ENCODE measurements at places on chromosomes 12 and 14.

DNA sequence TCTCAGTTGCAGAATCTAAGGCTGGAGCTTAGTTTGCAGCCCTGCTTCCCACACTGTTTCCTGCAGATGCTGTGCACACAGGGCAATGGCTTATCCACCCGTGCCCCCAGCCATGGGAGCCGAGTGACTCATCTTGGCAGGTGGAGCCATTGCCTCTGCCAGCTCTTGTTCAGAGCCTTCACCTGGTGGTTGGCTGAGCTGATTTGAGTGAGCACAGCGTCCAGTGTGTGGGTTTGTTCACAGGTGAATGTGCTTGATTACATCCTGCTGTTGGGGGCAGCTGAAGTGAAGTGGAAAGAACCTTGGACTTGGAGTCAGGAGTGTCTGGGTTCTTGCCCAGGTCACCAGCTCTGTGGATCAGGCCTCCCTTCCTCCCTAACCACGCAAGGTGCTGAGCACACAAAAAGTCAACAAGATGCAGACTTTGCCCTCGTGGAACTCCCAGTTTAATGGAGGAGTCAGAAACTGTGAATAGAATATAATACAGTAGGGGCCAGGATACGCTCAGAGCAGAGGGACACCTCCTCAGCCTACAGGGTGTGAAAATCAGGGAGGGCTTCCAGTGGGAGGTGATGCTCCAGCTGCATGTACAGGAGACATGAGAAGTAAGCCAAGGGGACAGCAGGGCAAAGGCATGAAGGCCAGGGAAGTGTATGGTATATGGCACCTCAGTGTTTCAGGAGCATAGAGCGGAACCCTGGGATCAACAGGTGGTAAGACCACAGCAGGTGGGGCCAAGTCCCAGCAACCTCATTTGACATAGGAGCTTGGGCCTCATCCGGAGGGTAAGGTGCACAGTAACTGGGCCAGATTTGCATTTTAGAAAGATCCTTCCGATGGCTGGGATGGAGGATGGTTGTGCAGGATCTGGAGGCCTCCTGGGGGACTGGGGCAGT, 22.8 kb downstream of the JDP2 start:
- no peak for DNase-seq

DNA sequence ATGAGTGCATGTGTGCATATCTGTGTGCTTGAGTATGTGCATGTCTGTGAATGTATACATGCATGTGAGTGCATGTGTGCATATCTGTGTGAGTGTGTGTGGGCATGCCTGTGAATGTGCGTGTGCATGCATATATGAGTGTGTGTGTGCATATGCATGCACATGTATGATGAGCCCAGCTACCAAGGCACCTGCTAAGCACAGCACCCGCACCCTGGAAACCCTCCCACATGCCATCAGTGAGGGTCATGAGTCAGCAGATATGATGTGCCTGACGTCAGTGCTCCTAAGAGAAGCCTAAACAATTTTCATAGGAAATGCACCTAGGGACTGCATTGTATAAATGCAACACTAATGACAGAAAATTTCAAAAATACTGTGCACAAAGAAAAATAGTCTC, 151.1 kb downstream of the KIF26A start:
- DNase-seq: no peak

- no peak for DNase-seq
Measured at GRCh38 chr12:46065412-46066166, 75.2 kb upstream of the SCAF11 start.

- DNase-seq: no peak
Measured at GRCh38 chr14:64704743-64705380, 638 bp downstream of the PLEKHG3 start.

- DNase-seq: no peak
Measured at GRCh38 chr12:53102883-53103807, at the start of gene SOAT2. Gene SOAT2 (plus strand): TSS chr12:53103486. CDS start chr12:53103578, 92 bp downstream.

DNA sequence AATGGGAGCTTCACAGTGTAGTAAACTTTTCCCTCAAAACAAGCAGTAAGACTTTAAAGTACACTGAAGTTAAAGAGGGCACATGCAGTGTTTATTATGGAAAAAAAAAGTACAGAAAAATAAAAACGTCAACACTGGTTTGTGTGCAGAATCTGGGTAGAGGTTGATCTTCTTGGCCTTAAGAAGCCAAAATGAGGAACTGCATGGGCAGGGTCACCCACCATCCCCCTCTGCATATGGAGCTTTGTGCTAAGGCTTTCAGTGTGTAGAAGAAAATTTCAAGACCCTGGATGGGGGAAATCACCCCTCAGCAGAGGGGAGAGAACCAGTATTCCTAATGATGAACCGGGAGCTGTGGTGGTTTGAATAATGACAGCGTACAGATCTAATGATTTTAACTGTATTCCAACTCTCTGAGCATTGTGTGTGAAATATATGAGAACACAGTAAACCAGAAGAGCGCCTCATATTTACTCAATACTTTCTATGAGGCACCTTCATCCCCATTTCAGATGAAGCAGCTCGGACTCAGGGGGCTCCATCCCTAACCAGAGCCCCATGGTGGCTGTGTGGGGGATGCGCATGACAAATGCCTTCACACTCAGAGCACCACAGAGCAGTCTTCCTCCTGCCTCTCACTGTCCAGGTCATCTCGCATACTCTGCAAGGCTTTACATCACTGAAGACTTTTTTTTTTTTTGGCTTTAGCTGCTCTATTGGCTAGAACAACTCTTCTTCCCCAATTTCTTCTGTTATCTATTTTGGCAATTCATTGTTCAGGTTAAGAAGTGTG, 33.4 kb downstream of the ACADS start:
- no peak for DNase-seq

GRCh38 chr14:95896498-95897135, 20.0 kb downstream of the TUNAR start:
- no peak for DNase-seq

GRCh38 chr12:78146365-78146772, 315.7 kb downstream of the NAV3 start:
- no peak for DNase-seq

DNA sequence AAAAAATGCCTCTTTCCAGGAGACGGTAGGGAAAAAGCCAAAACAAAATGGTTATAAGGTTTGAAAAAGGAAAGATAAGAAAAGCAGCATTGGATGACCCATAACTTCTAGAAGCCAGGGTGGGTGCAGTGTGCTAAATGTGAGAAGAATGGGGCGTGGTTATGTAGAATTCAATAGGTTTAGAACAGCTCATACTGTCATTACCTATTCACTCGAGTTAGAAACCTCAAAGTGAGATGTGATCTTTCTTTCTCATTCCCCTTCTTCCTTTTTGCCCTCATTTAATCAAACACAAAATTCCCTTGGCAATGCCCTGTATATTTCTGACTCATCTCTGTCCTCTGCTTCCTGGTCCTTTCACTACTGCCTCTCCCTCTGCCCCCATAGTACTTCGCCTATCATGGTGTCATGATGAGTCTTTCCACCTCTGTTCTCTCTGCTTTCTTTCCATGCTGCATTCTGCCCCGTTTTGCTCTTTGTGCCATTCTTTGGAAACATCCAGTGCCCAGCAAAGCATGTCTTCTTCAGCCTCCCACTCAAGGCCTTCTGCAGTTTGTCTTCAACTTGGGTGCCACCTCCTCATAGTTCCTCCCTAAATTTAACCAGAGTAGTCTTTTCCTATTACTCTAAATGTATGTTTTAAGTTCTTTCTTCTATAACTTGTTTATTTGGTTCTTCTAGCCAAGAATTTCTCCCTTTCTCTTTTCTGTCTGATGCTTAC, 496.3 kb downstream of the NRXN3 start:
- DNase-seq: no peak

DNA sequence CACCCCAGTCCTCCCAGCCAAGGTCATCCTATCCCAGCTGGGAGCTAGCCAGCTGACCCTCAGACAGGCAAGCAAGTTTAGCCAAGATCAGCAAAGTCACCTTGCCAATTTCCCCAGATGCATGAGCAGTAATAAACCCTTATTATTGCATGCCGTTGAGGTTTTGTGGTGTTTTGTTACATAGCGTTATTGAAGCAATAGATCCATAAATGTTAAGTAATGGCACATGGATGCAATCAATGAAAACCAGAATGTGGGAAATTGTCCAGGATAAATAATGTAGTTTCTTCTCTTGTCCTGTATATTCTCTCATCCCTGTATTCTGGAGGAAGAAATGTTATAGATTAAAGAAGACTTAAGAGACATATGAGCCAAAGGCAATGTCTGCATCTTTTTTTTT, 18.0 kb upstream of the TMEM260 start:
- no peak for DNase-seq

DNA sequence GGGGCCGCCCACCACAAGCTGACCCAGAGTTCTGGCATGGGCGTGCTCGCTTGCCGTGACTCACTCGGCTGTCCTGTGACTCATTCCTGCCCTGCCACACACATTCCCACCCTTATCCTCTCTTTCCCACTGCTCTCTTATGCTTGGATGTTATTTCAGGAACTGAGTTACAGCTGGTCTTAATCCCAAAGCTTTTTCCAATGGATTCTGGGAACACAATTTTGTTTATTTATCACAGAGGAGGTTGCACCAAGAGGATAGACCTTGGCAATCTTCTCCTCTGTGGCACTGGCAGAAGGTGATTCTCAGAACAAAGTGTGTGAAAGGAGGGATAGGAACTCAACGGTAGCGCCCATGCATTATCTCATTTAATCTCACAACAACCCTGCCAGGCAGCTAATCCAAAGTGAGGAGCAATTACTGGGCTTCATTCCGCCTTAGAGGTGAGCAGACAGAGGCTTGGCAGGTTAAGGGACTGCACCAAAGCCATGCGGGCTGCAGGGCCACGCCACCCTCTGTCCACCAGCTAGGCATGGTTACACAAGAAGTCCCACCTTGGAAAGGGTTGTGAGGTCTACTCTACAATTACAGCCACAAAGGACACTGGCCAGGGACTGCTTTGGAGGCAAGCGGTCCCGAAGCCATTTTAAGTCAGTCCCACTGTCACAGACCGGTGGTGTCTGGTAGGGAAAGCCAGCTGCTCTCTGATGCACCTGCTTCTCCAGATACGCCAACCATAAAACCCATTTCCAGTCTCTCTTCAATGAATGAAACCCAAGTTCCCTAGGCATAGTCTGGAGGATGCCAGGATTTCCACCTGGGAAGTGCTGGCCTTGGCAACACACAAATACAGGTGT, 32.9 kb downstream of the SYNE3 start:
- no peak for DNase-seq

DNA sequence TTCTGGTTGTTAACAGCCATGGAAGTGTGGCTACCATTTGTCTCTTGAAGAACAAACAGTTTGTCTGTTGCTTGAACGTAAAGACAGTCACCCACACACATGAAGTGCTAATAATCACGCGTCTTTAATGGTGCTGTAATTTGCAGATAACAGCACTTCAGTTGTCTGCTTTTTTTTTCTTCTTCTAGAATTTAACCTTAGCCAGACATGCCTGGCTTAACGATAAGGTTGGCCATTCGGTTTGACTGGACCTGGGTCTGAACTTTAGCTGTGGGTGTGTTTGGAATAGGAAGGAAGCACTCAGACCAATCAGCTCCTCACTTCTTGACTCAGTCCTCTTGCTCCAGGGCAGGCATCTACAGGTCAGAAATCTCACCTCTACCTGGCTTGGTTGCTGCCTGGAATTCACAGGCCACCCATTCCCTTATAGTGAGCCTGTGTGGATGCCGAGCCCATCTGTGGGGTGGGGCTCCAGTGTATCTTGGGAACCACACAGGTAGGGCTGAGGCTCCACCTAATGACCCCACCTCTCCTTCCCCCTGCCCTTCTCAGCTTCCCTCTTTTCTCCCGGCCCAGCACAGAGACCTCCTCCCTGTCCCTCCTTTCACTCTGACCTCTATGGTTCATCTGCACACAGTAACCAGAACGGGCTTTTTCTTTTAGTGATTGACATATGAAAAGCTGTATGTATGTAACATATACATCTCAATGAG, 246.4 kb upstream of the PWP1 start:
- DNase-seq: no peak

GRCh38 chr14:76313852-76314251, 62.1 kb upstream of the ESRRB start:
- DNase-seq: no peak

- DNase-seq: no peak
Measured at GRCh38 chr12:94586589-94587259, 63.6 kb downstream of the TMCC3 start.

- DNase-seq: no peak
Measured at GRCh38 chr14:54711312-54711711, 144.4 kb downstream of the SAMD4A start.

DNA sequence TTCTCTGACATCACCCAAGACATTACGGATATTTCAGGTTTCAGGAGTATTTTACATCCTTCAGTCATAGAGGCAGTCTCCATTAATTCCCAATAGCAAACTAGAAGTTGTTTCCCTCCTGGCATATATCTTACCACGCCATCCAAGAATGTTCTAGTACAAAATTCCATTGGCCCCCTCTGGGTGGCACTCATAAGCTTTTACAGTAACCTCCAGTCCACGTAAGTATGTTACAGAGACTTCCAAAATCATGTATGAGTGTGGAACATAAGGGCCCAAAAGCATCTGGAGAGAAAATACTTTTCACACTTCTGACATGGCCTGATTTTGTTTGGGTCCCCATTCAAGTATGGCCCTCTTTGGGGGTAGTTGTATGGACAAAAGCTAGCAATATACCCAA, 58.1 kb upstream of the DHRS4 start:
- no peak for DNase-seq

- DNase-seq: no peak
Measured at GRCh38 chr12:76555231-76555767, 4.3 kb downstream of the OSBPL8 start.

- DNase-seq: no peak
Measured at GRCh38 chr12:30888241-30888640, 38.3 kb upstream of the TSPAN11 start.

- DNase-seq: no peak
Measured at GRCh38 chr14:89033756-89034155, 209.3 kb downstream of the TTC8 start.

DNA sequence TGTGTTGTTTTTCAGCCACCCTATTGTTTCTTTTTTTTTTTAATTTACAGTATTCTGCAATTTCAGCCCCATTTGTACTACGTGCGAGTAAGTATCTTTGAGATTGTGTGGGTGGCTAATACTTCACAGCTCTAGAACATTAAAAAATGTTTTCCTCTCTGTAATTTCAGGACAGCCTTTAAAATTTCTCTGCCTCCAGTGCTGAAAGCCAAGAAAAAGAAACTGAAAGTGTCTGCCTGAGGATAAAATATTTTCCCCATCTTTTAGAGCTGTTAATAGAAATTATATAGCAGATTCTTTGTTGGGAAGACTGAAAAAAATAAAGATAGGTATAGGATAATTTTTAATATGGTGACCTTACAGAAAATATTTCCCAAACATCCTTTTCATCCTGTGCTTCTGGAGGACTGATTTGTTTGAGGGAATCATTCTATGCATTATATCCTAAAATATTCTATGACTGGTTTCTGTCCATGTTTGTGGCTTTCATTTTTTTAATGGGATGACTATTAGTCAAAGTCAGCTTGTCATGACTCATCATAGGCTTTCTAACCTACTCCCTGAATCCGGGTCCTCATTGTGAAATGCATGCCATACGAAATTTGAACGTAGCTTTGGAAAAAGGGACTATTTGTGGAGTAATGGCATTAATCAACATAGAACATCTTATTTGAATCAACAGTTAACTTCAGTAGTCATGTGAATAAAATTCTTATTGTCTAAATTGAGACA, 10.8 kb upstream of the TCTN2 start:
- no peak for DNase-seq

All from effector memory CD4-positive, alpha-beta T cell (primary cell).